Stimulated activated CD8-positive, alpha-beta memory T cell treated with anti-CD3 and anti-CD28 coated beads, Interleukin-4, amount 100 ng/mL, for 1 hour (primary cell): ENCODE measurements at places on chromosomes 12 and 14.
A peak's percentile ranks its signal among the peaks of the same experiment; 100 is the strongest.

DNA sequence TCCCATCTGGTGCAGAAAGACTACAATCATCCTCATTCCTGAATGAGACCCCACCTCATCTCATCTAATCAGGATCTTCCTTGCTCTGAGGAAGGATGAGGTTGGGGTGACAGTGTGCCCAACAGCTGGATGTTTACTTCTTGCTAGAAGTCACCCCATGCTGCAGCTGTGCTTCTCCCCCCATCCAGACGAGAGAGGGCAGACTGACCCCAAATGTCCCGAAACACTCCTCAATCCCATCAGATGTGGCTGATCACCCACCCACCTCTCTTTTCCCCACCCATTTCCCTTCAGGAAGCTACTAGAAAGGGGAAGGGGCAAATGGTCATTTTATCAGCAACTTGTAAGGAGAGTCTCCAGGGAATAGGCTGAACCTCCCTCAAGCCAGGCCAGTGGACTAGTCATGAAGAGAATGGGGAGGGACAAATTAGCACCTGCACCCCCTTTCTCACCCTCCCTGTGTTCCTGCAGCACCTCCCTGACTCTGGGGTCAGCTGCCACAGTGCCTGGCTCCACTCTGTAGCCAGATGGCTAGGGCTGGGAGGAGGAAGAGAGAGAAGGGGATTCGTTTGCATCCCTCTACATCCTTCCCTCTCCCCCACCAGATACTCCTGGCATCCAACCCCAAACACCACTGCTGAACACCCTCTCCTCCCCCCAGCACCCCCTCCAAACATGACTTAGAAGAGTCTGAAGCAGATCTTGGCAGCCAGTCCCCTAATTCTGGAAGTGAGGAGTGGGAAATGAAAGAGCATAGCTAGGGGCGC, 2.8 kb upstream of the BAZ2A start:
- DNase-seq, result no peak

DNA sequence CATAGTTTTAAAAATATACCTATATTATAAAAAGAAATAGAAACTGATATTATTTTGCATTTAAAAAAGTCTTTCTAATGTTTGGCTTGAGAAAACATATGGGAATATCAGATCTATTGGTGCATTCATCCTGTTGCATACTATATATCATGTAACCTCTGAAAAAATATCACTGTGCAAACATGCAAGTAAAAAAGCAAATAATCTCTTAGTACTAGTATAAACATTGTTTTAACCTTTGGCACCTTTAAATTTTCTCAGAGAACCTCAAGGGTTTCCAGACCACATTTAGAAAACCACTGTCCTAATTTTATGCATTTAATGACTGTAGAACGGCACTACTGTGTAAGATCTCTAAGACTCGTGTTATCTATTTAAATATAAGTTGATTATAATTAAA, 416.8 kb downstream of the LRFN5 start:
- DNase-seq, result no peak

GRCh38 chr12:127984386-127985055, 282.4 kb upstream of the TMEM132C start:
- no peak for DNase-seq

DNA sequence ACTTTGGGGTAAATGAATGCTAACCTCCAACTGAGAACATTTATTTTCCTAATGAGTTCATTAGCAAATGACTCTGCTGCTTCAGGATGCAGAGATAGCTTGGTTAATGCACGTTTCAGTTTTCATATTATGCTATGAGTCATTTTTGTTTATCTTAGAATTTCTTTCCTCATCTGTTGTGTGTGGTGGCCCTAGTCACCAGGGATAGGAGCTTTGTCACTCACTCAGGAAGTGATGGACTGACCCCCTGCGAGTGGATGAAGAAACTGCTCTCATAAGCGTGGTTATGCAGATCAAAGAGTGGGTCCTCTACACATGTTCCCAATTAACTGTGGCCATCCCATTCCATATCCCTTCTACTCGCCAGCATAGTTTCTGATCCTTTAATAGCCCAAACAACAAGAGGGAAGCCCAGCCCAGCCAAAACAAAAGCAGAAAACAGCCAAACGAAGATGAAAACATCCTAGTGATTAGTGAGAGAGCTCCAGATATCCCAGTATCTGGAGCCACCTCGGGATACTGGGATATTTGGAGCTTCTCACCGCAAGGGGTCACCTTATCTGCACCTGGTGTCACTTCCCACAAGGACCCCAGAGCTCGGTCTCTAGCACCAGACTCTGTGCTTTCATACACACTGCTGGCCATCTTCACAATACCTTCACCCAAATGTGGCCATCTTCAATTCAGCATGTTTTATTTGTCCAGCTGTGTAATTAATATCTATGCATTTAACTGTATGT, 8.6 kb downstream of the TC2N start:
- no peak for DNase-seq

DNA sequence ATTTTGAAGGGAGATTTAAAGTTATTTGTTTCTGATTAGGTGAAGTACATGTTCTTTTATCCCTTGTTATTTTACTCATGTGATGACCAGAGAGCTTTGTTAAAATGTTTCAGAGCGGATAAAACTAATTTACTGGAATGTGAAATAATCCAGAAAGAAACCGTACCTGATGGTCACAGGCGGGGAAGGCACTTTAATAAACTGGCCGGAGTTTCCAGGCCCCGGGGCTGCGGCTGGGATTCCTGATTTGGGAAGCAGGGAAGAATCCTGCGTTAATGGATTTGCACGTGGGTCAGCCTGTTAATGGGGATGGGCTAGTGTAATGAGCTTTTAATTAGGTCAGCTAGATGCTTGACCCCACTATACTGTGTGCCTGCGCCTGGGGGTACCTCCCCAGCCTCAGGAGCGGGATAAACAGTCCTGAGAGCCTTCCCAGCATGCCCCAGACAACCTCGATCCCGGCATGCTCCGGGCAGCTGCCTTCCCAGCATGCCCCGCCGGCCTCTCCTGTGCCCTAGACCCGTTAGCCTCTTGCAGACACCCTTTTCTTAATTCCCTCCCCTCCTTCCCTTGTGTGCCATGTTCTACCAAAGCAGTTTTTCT, 208.6 kb upstream of the CDKN3 start:
- DNase-seq, result no peak

DNA sequence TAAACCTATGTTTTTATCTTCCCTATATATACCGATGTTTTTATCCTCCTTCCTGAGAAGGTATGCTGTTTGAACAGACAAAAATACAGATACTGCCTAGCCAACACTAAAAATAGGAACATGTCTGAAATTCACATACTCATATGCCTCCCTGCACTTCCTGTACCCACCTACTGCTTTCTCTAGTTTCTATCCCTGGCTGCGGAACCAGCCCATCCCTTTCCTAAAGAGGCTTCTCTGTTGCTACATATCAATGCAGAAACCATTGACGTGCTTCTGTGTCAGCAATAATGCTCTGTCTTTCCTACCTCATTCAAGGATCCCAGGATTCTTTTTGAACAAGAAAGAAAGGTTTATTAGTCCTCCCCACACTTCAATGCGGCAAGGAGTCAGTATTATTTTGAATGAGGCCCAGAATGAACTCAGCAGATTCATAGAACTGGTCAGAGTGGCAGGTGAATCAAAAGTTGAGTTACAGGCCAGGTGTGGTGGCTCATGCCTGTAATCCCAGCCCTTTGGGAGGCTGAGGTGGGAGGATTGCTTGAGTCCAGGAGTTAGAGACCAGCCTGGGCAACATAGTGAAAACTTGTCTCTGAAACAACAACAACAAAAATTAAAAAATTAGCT, 67.8 kb upstream of the NAP1L1 start:
- no peak for DNase-seq

- DNase-seq, result no peak
These were observed 2.2 kb downstream of the ATP6V1D start for GRCh38 chr14:67357186-67357968.

GRCh38 chr12:28683366-28683765, 465.7 kb upstream of the FAR2 start:
- no peak for DNase-seq

DNA sequence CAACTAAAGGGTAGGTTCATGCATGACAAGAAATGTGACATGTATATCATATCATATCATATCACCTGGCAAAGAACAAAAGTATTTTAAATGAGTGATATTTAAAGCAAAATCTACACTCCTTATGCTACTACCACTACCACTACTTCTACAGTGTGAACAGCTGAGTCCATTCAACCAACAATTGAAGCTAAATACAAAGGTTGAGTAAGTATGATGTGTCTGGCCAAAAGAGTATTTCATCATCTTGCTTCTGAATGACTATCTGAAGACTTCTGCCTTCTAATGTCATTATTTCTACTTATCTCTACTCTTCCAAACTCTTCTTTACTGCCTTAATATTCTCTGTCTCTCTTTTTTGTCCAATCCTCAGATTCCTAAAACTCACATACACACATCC, 292.6 kb upstream of the CAND1 start:
- DNase-seq, result no peak

- DNase-seq, result no peak
These were observed at the start of gene DIO3 for GRCh38 chr14:101561145-101561896. Gene DIO3 (plus strand): TSS chr14:101561495.

GRCh38 chr12:71719647-71720370, 33.9 kb downstream of the TMEM19 start:
- DNase-seq, result no peak

GRCh38 chr14:23929136-23929535, 24.4 kb upstream of the DHRS4 start:
- DNase-seq, result no peak

DNA sequence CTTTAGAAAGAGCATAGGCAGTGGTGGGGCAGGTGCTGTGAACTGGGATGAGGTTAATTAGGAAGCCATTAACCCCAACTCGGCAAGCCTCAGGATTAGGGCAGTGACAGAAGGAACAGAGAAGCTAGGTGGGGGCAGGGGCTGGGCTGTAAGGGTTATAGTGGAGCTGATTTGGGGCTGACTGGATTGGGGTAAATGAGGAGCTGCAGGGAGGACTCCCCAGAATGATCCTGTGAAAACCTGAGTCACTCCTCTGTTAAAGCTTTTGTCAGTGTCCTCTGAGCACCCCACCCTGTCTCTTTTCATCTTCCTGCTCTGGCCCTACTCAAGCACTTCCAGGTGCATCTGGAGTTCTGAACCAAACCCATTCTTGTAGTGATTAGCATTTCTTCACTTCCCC, 4.4 kb downstream of the KLC1 start:
- DNase-seq, result no peak

GRCh38 chr12:71054551-71054950, 103.2 kb downstream of the TSPAN8 start:
- DNase-seq, result no peak

DNA sequence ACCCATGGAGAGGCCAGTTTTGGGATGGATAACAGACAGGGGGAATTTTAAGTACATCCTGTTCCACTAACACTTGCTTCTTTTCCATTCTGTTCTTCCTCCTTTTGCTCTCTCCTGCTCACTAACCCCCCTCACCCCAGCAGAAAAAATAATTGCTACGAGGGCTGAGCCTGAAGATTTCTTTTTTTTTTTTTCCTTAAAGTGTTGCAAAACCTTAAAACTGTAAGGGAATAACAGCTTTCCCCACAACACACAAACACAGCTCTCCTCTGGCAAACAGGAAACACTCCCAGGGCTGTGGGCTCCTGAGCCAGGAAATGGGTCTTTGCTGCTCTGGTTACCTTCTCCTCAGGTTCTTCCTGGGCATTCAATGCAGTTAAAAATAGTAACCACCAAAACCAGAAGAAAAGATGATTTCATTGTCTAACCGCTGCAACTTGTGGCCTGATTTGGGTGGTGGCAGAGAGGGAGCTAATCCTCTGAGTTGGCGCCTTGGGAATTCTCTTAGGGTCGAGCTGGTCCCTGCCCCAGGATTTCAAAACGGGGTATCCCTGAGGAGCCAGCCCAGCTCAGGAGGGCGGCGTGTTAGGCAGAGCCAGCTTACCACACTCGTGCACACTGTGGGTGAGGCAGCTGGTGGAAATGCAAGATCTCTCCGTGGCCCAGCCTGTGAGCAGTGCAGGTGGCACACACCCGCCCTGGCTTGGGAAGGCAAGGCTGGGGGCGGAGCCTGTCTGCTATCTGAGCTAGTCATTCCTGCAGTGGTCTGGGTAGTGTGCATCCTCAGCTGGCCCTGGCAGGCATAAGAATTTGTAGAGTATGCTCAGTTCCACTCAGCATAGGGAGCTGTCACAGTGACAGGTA, 17.1 kb upstream of the EMP1 start:
- peak; percentile 8 for DNase-seq

GRCh38 chr14:32779840-32780239, 158.8 kb upstream of the NPAS3 start:
- no peak for DNase-seq

DNA sequence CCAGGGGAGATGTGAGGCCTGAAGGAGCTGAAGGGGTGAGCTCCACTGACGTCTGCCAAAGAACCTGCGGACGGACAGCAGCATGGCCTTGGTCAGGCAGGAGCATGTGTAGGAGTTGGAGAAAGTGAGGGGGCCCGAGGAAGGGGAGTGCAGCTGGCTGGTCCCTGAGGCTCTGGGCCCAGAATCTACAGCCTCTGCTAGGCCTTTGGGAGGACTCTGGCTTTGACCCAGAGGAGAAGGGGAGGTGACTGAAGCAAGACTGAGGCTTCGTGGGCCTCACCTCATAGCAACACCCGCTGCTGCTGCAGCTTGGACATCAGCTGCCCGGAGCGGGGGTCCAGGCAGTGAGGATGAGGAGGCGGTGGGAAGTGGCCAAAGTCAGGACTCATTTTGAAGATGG, 216.6 kb upstream of the FKBP4 start:
- no peak for DNase-seq

DNA sequence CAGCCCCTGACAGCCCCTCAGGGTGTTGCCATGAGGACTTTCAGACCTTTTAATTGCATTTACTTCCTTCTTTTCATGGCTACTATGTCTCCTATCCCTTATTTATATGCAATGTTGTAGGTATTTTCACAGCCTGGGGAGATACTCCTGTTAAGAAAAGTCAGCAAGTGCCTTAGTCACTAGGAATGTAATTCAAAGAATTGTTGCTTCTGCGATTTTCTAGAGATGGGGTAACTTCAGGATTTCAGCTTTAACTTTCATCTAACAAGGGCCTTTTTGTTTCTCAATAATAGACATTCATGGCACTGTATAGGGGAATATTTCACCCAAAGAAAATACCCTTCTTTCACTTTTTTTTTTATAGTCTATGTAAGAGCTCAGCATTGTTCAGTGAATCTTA, 533.3 kb upstream of the MIS18BP1 start:
- no peak for DNase-seq

- no peak for DNase-seq
These were observed 9.7 kb downstream of the NAP1L1 start for GRCh38 chr12:76074701-76075336.

GRCh38 chr12:9404469-9405260, 196.5 kb upstream of the PZP start:
- no peak for DNase-seq
